Left ventricle myocardium superior (tissue), 1 donor: ENCODE measurements at places on chromosomes 11 and 22. TPM values are rescaled to one million over a fixed set of nuclear protein-coding genes. Genes with fewer than 3 reads are reported as not detected.
A peak's percentile ranks its signal among the peaks of the same experiment; 100 is the strongest.

CRYBB3 gene
- not detected for total RNA-seq

ZBTB16 gene
- 67.3 TPM for total RNA-seq

DNA sequence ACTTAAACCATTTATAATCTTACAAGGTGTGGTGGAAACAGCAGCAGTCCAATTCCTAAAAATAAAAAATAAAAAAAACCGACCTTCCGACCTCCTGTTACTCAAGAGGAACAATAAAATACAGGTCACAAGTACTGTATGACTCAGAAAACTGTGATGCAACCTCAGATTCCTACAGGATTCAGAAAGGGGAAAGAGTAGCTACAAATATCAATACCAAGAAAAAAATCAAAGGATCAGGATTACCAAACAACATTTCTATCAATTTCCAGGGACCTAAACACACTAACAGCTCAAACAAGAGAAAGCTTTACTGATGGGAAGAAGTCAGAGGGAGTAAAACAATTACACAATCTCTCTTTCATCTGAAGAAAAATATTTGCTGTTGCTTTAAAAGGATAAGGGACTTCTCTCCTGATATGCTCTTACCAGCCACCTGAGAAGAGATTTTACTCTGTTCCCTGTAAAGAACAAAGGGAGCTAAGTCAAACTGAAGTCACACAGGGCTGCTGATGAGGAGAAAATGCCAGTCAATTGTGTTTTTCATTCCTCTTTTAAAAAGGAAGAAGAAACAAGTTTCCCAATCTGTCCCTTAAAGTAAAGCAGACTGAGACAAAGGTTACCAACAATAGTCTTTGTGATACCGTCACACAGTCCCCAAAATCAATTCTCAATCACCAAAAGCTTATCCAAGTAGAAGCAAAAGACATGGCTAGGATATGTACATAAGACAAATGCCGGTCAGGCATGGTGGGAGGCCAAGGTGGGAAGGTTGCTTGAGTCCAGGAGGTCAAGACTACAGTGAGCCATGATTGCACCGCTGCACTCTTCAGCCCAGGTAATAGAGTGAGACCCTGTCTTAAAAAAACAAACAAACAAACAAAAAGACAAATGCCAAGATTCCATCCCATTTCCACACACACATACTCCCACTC, 39.3 kb downstream of the AMBRA1 start:
- no peak for DNase-seq

- DNase-seq, result no peak
These were observed 21.0 kb downstream of the PARVB start for GRCh38 chr22:44045145-44045544.

DNA sequence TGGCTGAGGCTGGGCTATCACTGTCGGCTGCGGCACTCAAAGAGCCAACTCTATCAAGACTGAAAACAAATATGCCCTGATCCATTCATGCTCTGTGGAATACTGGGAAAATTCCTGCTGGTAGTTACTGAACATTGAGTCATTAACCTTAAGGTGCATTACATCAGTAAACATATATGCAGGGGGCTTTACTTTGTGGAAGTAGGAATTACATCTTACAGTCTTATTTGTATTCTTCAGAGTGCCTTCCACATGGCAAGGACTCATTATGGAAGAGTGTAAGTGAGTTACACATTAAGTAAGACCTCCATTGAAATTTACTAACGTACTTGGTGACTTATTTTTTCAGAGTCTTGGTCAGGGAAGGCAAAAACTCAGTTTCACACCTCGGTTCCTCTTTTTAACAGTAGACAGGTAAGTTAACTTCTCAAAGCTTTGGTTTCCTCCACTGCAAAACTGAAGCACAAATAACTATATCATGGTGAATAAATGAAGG, 4.5 kb downstream of the OR5B21 start:
- DNase-seq, result no peak

DNA sequence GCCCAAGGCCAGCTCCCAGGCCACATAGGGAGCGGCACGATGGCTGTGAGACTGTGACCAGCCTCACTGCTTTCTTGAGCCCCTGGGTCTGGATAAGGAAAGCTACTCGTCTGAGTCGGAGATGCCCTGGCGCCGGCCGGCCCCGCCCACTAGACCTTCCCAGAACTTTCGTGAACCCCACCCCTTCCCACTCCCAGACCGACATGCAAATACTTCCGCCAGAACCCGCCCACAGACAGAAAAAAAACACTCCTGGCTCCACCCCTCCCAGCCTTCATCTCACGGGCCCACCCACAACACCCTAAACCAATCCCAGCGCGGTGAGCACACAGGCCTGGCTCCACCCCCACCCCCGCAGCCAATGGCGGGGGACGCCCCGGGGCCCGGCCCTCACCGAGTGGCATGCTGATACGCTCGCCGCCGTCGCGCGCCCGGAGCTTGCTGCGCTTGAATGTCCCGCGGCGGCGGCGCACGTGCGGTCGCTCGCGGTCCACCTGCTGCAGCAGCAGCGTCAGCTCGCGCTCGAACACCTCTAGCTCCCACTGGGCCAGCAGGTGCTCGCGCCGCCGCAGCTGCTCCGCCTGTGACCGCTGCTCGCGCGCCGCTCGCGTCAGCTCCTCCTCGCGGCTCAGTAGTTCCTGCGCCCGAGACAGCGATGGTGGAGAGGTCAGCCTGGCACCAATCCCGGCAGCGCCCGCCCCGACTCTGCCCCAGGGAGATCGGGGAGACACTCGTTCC, 7.0 kb downstream of the MAP3K11 start:
- DNase-seq, result peak; percentile 95

DNA sequence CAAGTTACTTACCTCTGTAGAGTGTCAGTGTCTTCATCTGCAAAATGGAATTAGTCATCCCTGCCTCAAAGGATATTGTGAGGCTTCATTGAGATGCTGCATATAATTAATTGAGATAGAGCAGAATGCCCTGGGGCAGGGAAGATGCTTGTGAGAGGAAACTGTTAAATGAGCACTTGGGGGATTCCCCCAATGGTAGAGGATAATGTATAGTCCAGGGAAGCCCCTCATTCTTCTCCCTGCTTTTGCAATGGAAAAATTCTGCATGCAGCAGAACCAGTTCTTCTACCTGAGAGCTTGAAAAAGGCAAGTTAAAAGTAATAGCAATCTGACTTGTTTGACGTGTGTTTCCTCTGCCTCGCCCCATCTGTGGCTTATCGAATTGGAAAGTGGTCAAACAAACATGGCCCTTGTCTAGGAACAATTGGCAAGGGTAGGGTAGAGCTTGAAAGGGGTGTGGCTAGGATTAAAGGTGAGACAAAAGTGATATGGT, 90.9 kb downstream of the NAV2 start:
- no peak for DNase-seq
